Stimulated activated CD4-positive, alpha-beta T cell treated with anti-CD3 and anti-CD28 coated beads, Interleukin-15, amount 100 ng/mL, for 48 hours (primary cell): ENCODE measurements at places on chromosomes 5 and 9.

DNA sequence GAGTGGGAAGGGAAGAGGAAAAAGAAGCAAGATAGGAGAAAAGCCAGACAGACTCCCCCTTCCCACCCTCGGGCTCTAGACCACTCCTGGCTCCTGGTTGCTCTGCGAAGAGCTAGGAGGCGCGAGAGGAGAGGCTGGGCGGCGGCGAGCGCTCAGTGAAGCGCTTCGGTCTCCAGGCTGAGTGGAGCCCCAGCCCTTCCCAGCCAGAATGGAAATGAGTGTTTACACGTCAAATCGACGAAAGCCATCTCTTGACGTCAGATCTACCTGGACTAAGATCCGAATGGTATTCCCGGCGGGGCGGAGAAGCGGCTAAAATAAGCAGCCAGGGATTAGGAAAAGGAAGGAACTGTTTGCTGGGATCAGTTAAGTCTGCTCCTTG lies at the start of gene PCSK1:
Gene PCSK1 (minus strand): TSS at position 183 of the 382 bp plus-strand sequence. CDS start 206 bp downstream, outside the sequence.
- no peak for DNase-seq

DNA sequence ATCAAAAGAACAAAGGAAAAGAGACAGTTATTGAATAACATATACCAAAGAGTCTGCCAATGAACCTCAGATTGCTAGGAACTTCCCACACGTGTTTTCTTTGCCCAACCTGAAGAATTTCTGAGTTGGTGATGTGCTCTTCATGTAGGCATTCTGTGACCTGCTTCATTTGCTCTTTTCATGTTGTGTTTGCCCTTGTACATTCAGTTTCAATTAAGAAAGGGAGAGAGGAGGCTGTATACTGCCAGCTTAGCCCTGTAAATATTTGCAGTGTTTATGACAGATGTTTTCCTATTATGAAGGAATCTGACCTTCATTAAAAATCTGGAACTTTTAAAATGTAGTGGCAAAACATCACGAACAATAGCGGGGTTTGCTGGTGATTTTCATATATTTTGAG lies 168.5 kb downstream of the GAS1 start:
- DNase-seq = no peak

DNA sequence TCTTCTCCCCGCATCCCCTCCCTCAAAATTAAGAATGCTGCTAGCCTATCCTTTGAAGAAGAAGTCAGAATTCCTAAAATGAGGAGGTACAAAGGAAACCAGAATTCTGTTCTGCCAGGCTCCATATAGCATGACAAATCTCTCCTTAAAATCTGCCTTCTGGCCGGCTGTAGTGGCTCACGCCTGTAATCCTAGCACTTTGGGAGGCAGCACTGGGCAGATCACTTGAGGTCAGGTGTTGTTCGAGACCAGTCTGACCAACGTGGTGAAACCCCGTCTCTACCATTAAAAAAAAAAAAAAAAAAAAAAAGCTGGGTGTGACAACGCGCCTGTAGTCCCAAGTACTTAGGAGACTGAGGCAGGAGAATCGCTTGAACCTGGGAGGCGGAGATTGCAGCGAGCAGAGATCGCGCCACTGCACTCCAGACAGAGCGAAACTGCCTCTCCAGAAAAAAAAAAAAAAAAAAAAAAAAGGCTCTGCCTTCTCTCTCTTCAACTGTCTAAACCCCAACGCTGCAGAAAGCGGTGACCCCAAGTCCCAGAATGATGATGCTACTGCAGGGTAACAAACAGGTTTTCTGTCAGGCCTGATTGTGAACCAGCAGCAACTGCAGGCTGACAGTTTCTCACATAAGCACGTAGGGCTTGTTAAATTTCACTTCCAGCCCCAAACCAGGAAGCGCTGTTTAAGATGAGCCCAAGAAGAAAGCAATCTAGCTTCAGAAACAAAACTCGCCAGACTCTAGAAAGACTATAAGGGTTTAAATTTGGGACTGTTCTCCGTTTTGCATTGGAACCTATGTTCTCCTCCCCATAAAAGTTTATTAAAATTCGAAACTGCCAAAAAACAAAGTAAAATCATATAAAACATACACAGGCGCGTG lies 963 bp upstream of the CAST start:
- no peak for DNase-seq

GRCh38 chr5:143582869-143583268 lies 179.4 kb upstream of the NR3C1 start:
- no peak for DNase-seq

GRCh38 chr5:172115541-172115982 lies 72.5 kb downstream of the STK10 start:
- DNase-seq = no peak

DNA sequence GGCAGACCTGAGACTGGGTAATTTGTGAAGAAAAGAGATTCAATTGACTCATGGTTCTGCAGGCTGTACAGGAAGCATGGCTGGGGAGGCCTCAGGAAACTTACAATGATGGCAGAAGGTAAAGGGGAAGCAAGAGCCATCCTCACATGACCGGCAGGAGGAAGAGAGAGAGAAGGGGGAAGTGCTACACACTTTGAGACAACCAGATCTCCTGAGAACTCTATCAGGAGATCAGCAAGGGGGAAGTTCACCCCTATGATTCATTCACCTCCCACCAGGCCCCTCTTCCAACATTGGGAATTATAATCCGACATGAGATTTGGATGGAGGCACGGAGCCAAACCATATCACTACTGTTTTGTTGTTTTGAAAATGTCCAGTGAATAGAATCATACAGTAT lies 110.2 kb downstream of the DAPK1 start:
- DNase-seq = no peak

DNA sequence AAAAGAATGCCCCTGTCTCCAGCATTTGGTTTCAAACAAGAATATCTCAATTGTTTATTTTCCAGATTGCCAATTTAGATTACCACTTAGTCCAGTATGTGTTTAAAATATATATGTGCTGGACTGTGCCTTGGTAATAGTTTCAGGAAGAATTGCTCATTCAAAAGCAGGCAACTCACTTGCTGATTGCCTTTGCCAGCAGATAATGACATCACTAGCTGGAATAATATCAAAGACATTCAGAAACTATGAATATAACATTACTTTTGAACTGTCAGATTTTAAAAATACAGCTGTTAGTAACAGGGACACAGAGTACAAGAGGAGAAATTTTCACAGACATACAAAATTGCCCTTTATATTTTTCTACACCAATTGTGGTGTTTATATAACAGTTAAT lies 96.0 kb upstream of the ITGA2 start:
- no peak for DNase-seq

DNA sequence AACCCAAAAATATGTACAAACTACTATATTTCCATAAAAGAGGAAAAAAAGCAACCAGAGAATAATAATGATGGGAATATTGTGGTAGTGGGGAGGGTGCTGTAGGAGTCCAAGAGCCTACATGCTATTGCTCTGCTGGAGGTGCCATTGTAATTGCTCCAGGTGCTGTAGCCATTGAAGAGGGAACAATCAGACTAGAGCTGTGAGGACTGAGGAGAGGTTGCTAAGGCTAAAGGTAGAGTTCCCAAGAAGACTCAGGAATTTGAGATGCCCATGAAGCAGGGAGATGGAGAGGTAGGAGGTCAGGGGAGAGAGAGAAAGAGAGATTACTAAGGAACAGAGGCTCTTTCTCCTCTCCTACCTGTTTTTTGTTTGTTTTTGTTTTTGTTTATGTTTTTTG lies 394.0 kb downstream of the DMRTA1 start:
- no peak for DNase-seq

GRCh38 chr5:93249651-93250289 lies 331.2 kb downstream of the NR2F1-AS1 start:
- DNase-seq = no peak

GRCh38 chr9:3948826-3949556 lies 350.9 kb downstream of the GLIS3 start:
- DNase-seq = no peak

DNA sequence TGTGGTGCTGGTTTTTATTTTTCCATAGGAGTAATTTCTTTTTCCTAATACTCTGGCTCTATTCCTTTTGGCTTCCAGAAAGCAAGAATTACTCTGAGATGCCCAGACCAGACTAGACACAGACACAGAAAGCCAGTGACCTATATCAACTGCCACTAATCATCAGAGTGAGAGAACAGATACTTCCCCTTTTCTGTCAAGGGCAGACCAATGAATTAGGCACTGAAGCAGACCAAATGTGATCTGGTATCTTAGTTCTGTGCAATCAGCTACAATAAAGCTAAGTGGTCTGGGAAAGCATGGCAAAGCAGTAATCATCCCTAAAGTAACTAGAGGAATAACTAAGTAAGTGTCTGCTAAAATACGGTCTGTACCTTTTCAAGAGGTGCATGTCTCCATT lies 239.1 kb downstream of the ELAVL2 start:
- DNase-seq = no peak

DNA sequence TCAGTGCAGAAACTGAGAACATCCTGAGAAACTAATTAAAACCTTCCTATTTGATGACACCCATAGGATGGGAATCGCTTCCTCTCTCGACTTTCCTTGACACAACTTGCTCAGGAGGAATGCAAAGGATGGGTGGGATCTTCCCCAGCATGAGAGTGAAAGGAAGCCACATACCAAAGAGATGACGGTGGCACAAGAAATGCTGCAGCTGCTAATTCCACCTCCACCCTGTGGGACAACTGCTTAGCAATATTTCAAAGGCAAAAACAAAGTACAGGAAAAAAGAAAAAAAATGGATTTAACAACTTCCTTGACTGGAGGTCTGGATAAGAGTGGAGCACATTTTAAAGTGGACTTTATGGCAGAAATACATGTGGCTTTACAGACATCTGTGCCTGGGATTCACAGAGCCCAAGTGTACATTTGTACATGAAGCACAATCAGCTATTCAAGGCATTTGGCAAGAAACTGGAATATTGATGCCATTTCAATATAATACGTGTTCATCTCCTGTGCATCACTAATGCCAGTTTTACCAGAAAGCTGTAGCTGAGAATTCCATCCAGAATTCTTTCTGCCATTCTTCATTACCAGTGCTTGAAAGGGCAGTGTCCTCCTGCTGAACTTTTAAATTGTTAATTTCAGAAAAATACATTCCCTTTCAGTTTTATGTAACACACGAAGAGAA lies 359.2 kb upstream of the ACTBL2 start:
- DNase-seq = no peak

DNA sequence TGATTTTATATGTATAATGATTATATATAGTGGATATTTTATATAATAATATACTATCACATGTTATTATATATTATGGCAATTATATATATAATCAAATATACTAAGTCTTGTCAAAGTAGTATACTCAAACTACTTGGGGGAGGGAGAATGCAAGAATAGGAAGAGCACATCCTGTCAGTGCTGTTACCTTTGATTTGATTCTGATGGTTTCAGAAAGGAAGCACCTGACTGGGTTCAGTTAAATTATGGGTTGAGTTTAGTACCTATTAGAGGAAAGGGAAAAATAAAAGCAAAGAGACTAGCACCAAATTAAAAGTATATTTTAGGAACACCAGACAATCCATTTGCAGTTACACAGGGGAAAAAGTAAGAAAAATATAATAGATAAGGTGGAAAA lies 107.6 kb downstream of the GRIA1 start:
- DNase-seq = no peak

GRCh38 chr9:89466451-89467277 lies 31.2 kb downstream of the SEMA4D start:
- DNase-seq = no peak

DNA sequence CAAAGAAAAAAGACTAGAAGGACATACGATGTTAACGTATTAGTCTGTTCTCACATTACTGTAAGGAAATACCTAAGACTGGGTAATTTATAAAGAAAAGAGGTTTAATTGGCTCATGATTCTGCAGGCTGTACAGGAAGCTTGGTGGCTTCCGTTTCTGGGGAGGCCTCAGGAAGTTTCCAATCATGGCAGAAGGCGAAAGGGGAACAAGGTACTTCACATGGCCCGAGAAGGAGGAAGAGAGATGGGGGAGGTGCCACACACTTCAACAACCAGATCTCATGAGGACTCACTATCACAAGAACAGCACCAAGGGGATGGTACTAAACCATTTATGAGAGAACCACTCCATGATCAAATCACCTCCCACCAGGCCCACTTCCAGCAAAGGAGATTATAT lies 110.1 kb downstream of the CARTPT start:
- DNase-seq = no peak

GRCh38 chr5:142156839-142157463 lies 48.4 kb downstream of the NDFIP1 start:
- no peak for DNase-seq

- no peak for DNase-seq
Observed at GRCh38 chr9:16138561-16139491, 586.0 kb downstream of the CCDC171 start.

GRCh38 chr9:16595227-16595626 lies 275.2 kb downstream of the BNC2 start:
- no peak for DNase-seq

DNA sequence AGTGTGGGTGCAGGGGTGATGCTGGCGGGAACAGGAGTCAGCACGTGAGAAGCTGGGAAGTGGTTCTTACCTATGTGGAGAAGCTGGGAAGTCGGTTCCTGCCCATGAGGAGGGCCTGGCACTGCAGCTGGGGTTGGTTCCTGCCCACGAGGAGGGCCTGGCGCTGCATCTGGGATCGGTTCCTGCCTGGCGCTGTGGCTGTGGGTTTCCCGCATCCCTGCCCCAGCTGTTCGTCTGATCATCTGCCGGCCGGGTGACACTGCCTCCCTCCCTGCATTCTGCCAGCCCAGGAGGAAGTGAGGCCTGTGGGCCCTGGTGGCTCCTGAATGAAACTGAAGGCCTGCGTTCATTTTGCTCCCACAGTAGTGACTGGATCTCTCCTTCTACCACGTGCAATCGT lies 5.1 kb downstream of the OBP2A start:
- DNase-seq = no peak

- peak; percentile 22 for DNase-seq
Observed at GRCh38 chr5:1670351-1670750, 129.3 kb downstream of the MRPL36 start.

DNA sequence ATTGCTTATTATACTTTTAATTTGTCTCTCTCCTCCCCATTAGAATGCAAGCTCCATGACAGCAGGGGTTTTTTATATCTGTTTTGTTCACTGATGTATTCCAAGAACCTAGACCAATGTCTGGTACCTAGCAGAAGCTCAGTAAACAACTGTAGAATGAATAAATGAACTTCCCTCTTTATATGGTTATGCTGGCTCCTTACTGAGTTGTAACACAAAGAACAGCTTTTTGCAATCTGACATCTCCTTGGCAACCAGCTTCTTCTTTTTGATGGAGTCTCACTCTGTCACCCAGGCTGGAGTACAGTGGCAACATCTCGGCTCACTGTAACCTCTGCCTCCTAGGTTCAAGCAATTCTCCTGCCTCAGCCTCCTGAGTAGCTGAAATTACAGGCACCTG lies 13.6 kb downstream of the TRMO start:
- DNase-seq = no peak

- no peak for DNase-seq
Observed at GRCh38 chr9:85430659-85431338, 311.0 kb downstream of the AGTPBP1 start.
